ENCODE measurements at places on chromosomes 16 and 17.
A peak's percentile ranks its signal among the peaks of the same experiment; 100 is the strongest.

DNA sequence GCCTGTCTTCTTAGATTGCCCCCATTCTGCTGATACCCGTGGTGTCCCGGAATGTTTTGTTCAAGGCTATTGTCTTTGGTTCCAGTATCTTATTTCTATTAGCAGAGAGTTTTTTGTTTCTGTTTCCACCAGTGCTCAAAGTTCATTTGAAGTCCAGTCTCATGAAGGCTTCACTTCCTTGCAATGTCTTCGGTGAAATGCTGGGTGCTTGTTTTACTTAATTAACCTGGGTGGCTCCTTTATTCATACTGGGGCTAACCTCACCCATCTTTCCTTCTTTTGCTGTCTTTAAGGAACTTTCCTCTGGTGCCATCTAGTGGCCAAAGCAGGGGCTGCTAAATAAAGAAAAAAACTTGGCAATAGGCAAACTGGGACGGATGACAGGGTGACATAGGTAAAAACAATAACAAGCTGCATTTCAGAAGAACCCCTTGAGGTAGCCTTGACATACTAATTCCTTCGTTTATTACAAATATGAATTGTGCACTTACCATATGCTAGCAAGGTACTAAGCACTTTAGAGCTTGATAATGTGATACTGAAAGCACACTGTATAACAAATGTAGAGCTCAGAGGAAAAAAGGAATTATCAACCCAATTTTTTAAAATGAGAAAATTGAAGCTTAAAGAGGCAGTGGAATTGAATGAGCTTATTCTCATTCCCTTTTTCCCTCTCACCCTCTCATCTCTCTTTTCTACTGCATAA lies 2.8 kb upstream of the SMIM36 start:
- DNase-seq: peak; percentile 63

- DNase-seq: no peak
These were observed 15.0 kb downstream of the UTP18 start for GRCh38 chr17:51275381-51275780.

- no peak for DNase-seq
These were observed 5.1 kb upstream of the SPAG7 start for GRCh38 chr17:4972752-4973151.

DNA sequence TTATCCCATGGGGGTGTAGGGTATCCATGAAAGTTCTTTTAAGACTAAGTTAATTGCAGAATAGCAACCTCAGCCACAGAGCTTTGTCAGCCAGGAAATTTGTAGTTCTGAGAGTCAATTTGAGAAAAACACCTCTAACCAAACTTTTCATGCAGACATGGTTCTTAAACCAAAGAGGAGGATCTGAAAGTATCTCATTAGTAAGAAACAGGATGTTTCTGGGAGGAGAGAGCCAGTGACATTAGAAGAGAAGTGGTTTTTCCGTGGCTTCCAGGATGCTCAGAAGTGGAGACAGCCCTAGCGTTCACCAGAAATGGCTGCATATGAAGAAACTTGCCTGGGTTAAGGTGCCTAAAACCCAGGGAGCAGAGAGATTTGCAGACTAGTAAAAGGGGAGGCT lies 7.9 kb downstream of the GNAO1 start:
- DNase-seq: no peak

GRCh38 chr17:27609611-27610303 lies 21.2 kb upstream of the LGALS9 start:
- DNase-seq: no peak

- DNase-seq: no peak
These were observed 4.4 kb upstream of the ARMC7 start for GRCh38 chr17:75105126-75106080.

GRCh38 chr17:63960006-63960405 lies 12.7 kb downstream of the SCN4A start:
- DNase-seq: no peak
